Breast epithelium (tissue), 4 donors: ENCODE measurements at places on chromosomes 7 and 10. TPM values are rescaled to one million over a fixed set of nuclear protein-coding genes. Genes with fewer than 3 reads are reported as not detected.

The CPA2 gene
- total RNA-seq = not detected

The KIAA1549 gene
- total RNA-seq = 1.8 TPM

The TRIM73 gene
- total RNA-seq = 5.6 TPM

The TYW1 gene
- 16.0 TPM for total RNA-seq

DNA sequence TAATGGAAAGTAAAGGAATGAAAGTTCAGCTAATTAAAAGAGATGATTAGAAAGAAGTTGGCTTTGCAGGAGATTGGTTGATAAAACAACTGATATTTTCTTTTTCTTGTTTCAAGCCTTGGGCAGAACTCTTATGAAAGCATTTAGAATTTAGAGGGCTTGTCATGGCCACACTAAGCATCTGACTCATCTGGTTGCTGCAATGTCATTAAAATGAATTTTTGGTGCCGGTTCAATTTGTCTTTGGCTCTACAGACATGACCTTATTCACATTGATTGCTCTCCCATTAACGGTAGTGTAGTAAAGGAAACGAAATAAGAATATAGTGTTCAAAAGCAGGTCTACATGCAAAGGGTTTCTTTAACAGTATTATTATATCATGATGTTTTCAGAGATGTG lies 1012.4 kb upstream of the C7orf33 start:
- H3K4me3 ChIP-seq = no peak overlapping the region
- H3K27me3 ChIP-seq = no peaks in the 10 kb centered on the region
- H3K27ac ChIP-seq = no peak overlapping the region
- no peaks in the 10 kb centered on the region for H3K4me1 ChIP-seq
- DNase-seq = no peak
- H3K36me3 ChIP-seq = no peaks in the 10 kb centered on the region

GRCh38 chr10:9851808-9852207 lies 1165.9 kb upstream of the CELF2 start:
- no peak for DNase-seq
- H3K4me1 ChIP-seq = no peaks in the 10 kb centered on the region
- no peak overlapping the region for H3K27ac ChIP-seq
- H3K27me3 ChIP-seq = no peaks in the 10 kb centered on the region

DNA sequence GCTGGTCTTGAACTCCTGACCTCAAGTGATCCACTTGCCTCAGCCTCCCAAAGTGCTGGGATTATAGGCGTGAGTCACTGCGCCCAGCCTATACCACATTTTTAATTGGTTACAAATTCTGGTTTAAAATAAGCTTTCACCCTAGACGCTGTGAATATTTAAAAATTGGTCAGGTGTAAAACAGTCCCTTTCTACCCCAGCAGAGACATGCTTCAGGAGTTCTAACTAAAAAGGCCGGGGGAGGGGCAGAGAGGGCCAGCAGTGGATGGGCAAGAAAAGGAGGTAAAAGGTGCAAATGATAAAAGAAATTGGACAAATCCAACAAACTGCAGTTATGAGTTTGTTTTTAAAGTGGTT lies 70.0 kb downstream of the WAPL start:
- H3K4me3 ChIP-seq = no peak overlapping the region
- no peaks in the 10 kb centered on the region for H3K4me1 ChIP-seq
- no peak overlapping the region for H3K27ac ChIP-seq
- H3K36me3 ChIP-seq = no peaks in the 10 kb centered on the region

- H3K4me1 ChIP-seq = no peaks in the 10 kb centered on the region
- H3K4me3 ChIP-seq = no peak overlapping the region
- no peak overlapping the region for H3K27ac ChIP-seq
- H3K36me3 ChIP-seq = no peaks in the 10 kb centered on the region
Measured at GRCh38 chr10:59970396-59971368, 64.3 kb upstream of the CCDC6 start.

DNA sequence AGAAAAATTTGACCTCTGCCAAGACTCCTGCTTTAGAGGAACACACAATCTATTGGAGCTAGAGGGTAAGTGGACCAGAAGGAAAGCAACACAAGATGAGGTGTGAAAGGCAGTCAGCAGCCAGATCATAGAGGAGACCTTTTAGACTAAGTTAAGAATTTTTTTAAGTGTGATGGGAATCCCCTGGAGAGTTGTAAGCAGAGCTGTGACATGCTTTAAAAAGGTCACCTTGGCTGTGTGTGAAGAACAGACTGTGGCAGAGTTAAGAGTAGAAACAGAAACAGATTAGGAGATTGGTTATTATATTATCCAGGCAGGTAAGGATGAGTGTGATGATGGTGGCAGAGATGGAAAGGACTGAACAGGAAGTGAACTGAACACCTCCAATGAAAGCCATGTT lies 23.5 kb downstream of the CPEB3 start:
- no peak for DNase-seq
- H3K27me3 ChIP-seq = no peaks in the 10 kb centered on the region
- H3K36me3 ChIP-seq = no peaks in the 10 kb centered on the region
- H3K4me3 ChIP-seq = no peak overlapping the region
- no peaks in the 10 kb centered on the region for H3K4me1 ChIP-seq

GRCh38 chr7:10718768-10719167 lies 254.9 kb upstream of the PHF14 start:
- no peak overlapping the region for H3K27ac ChIP-seq
- no peaks in the 10 kb centered on the region for H3K36me3 ChIP-seq
- no peak overlapping the region for H3K4me3 ChIP-seq
- H3K4me1 ChIP-seq = no peaks in the 10 kb centered on the region
- no peaks in the 10 kb centered on the region for H3K27me3 ChIP-seq
- no peak for DNase-seq

DNA sequence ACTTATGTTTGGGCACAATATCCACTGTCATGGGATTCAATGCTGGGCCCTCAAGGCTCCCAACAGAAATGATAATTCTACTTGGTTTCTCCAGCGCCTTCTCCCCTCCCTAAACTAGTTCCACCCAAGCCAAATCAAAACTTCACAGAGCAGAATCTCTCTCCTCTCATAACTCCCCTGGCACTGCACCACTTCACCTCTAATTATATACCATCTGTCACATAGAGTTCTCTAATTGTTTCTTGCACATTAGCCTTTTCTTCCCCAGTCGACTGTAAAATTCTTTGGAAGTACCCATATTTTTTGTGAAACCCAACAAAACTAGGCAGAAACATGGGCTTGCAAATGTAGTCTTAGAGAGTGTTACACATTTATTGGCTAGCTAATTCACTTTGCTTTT lies 8.1 kb downstream of the SGMS1 start:
- H3K27ac ChIP-seq = no peak overlapping the region
- no peaks in the 10 kb centered on the region for H3K36me3 ChIP-seq
- no peaks in the 10 kb centered on the region for H3K4me1 ChIP-seq

DNA sequence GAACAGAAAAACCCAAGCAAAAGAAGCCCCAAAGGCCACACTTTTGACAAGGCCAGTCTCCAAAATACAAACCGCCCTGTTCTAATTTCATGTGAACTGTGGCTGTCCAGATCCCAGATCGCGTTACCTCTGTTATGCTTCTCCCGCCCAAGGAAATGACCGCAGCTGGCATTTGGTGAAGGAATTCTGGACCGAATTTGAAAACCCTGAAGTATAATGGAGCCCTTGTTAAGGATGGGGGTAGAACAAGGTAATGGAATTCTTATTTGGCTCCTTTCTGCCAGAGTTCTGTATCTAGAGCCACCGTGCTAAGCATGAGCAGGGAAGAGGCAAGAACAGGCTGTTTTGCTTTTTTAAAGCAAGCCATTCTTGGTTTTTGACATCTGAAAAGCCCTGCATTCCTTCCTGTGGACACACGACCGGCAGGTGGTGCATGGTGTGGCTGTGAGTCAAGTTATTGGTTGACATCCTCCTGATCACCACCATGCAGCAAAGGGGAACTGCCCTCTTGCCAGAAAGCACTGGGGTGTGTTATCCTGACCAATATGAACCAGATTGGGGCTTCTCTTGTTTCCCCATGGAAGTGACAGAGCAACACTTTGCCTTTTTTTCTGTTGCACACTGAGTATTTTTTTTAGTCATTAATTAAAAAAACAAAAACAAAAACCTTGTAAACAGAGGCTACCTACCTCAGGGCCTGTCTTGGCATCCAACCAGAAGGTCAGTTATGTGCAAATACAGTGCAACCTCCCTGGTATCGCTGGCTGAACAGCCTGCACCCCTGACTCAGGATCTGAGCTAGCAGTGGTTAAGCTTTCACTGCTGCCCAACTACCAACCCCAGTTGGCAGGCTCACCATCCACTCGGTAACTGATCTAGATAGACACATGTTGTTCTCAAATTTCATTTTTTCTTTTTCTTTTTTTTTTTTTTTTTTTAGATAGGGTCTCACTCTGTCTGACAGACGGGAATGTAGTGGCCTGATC lies 14.2 kb downstream of the UCMA start:
- no peaks in the 10 kb centered on the region for H3K36me3 ChIP-seq
- H3K4me1 ChIP-seq = no peaks in the 10 kb centered on the region
- H3K27ac ChIP-seq = peak overlapping the region; percentile 52
- H3K27me3 ChIP-seq = no peaks in the 10 kb centered on the region

- DNase-seq = no peak
- peaks cover 11% of the 10 kb centered on the region for H3K4me1 ChIP-seq
- no peaks in the 10 kb centered on the region for H3K36me3 ChIP-seq
- peak overlapping the region; percentile 94 for H3K27ac ChIP-seq
- H3K27me3 ChIP-seq = no peaks in the 10 kb centered on the region
- H3K4me3 ChIP-seq = no peak overlapping the region
Measured at GRCh38 chr10:103444478-103444877, 7.7 kb downstream of the CALHM2 start.

DNA sequence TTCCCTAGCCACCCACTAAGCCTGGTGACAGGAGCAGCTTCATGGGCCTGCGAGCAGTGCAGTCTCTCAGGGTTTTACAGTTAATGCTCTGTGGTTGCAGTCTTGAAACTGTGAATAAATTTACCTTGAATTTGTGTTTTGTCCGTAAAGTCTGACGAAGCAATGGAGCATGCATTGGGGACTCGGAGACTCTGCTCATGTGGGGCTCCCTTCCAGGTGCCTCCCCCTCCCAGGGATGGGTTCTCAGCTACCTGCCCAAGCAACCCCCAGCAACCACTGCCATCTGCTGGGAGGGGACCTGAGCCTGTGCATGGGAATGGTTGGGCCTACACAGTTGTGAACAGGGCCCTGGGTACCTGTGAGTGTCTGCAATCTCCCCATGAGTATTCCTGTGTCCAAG lies 36.3 kb upstream of the IKZF1 start:
- no peaks in the 10 kb centered on the region for H3K36me3 ChIP-seq
- H3K4me1 ChIP-seq = no peaks in the 10 kb centered on the region
- H3K27ac ChIP-seq = no peak overlapping the region
- no peaks in the 10 kb centered on the region for H3K27me3 ChIP-seq
- DNase-seq = no peak
